Fibroblast of skin of scalp (primary cell): ENCODE measurements at places on chromosomes 5 and 9.
A peak's percentile ranks its signal among the peaks of the same experiment; 100 is the strongest.

- DNase-seq = no peak
These were observed 7.9 kb upstream of the IER5L start for GRCh38 chr9:129185991-129186390.

- peak; percentile 29 for DNase-seq
These were observed 9.8 kb downstream of the NHP2 start for GRCh38 chr5:178143901-178144300.

- no peak for DNase-seq
These were observed 936.1 kb upstream of the WWC1 start for GRCh38 chr5:167355346-167355745.

- DNase-seq = peak; percentile 87
These were observed 182.2 kb upstream of the ANKRD55 start for GRCh38 chr5:56415356-56415765.

DNA sequence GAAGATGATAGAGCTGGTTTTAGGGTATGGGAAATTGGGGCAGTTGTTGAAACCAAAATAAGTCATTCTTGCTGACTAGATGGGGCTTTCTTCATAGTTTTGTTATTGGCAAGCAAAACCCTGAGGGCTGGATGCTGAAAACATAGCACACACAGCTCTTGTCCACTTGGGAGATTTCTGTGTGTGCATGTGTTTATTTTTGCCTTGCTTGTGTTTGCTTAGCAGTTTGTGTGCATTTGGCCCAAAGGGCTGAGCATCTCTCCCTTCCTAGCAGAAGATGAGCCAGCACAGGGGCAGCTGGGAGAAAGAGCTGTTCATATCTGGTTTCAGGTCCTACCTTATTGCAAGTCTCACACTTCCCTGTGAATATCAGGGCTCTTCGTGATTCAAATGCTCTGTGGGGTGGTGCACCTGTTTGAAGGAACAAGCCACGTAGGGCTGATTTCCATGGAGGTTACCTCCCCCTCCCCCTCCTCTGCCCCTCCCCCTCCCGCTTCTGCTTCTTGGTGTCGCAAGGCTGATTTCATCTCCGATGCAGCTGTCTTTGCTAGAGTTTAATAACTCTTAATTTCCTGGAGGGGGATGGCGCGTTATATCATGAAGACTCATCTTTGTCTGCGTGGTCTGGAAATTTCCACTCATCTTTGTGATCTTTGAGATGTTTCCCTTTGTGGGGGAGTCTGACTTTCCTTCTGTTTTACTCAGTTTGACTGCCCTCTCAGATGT is 296.5 kb downstream of the ARHGAP26 start:
- DNase-seq = peak; percentile 25

DNA sequence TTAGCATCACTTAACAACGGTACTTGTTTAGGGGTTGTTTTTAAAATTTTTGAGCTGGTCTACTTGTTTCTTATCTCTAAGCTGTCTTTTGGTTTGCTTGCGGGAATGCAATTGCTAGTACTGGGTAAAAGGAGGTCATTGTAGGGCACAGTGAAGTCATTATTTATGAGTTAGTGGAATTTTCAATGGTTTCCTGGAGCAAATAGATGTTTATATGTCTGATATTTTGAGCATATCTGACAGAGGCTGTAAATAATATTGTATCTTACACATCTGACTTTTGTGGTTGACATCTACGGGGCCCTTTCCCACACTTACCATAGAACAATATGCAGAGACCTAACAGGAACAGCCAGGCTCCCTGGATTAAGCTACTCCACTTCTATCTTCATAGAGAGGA is 90.4 kb upstream of the IL6ST start:
- no peak for DNase-seq

DNA sequence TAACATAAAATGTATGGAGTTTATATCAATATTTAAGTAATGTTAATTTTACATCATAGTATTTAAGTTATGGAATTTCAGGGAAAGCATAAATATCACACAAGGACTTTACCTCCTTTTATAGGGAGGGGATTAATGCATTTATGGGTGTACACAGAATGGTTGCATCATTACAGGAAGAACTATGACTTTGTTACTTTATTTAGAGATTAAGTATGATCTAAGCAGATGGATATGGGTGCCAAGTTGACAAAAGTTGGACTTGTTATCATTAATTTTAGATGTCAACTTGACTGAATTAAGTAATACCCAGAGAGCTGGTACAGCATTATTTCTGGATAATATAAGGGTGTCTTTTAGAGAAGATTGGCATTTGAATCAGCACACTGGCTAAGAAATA is 160.5 kb upstream of the CDH10 start:
- DNase-seq = no peak

- no peak for DNase-seq
These were observed 1.1 kb upstream of the SYNPO start for GRCh38 chr5:150639377-150639692.

DNA sequence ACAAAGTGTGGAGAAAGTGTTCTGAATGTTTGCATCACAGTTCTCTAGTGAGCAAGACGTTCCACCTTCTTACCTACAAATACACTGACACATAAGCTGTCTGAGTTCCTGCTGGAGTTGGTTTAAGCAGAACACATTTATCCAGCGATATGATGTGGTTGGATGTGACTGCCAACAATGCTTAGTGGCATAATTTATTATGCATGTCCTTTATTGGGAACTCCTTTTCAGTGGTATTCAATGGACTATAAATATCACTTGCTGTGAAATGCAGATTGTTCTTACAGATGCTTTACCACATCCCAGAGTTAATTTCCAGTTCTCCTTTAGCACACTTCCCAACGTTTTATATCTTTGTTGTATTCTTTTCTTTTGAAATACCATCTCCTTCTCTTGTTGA is 222.2 kb downstream of the LURAP1L start:
- peak; percentile 26 for DNase-seq

DNA sequence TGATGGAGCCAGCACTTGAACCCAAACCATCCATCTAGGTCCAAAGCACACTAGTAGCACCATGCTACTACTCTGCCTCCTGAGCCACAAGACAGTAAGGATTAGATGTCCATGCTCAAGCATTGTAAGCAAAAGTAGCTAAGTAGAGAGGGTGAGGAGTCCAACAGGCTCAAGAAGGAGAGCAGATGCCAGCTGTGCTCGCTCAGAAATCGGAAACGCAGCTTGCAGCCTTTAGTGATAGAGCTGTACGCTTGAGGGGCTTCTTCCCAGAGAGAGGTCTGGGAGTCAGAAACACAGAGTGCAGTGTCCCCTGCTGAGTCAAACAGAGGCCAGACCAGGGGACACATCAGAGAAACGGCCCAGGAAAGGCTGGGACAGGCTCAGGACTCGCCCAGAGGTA is 32.7 kb upstream of the GABRP start:
- DNase-seq = no peak

GRCh38 chr9:97749928-97750327 is 52.8 kb upstream of the XPA start:
- DNase-seq = no peak

- DNase-seq = no peak
These were observed 736.7 kb upstream of the RIOK2 start for GRCh38 chr5:97919719-97920118.

- DNase-seq = no peak
These were observed 6.4 kb downstream of the ENTPD8 start for GRCh38 chr9:137434498-137435380.

GRCh38 chr5:71740015-71740753 is 21.1 kb downstream of the CARTPT start:
- no peak for DNase-seq

DNA sequence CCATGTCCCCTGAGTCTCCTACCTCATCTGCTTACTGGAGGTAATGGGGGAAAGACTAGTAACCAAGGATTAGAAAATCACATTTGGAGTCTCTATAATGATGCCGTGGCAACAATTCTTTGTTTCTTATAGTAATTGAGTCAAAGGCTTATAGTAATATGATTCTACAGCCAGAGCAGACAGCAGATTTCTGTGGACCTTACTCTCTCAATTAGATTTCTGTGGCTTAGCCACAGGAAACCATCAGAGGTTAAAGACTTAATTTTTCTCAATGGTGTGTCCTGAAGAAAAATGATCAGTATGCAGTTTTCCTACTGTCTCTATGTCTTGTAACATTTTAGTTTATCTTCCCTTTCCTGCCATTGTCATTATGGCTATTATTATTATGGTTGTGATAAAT is 59.3 kb upstream of the CD180 start:
- peak; percentile 41 for DNase-seq

DNA sequence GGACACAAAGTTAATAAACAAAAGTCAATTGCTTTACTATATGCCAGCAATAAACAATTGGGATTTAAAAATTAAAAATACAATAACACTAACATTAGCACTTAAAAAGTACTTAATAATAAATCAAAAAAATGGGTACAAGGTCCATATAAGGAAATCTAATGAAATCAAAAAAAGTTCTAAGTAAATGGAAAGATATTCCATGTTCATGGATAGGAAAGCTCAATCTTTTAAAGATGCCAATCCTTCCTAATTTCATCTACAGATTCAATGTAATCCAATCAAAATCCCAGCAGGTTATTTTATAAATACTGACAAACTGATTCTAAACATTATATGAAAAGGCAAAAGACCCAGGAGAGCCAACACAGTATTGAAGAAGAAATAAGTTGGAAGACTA is 41.9 kb downstream of the BTNL9 start:
- DNase-seq = no peak

DNA sequence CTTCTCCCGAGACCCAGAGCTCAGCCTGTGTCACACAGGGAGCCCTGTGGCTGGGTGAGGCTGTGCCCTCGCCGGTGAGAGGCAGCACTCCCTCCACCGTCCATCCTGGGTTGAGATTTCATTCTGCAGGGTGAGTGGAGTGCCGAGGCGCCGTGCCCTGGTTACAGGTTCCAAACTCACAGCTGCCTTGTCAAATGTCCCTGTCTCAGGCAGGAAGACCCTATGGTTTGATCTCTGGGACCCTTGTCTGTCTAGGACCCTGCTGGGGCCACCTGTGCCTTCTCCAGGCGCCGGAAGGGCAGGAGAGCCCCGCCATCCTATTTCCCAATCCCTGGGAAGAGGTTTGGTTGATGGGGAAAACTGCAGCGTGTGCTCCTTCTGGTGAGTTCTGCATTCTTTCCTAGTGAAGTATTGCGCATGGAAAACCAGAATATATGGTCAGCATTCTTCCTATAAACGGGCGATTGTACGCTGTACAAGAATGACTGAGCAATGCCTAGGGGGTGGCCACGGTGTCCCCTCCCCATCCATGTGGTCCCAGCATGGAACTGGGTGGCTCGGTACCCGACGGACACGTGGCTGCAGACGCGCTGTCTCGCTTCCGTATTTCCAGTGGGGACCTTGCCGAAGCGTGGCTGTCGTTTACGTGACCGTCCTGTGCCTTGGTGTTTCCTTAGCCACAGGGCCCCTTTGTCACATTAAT is 95.9 kb upstream of the COL5A1 start:
- peak; percentile 96 for DNase-seq

- DNase-seq = peak; percentile 2
These were observed 224.5 kb upstream of the CDH6 start for GRCh38 chr5:30968971-30969370.

GRCh38 chr5:174189654-174190541 is 144.4 kb downstream of the NSG2 start:
- DNase-seq = no peak

DNA sequence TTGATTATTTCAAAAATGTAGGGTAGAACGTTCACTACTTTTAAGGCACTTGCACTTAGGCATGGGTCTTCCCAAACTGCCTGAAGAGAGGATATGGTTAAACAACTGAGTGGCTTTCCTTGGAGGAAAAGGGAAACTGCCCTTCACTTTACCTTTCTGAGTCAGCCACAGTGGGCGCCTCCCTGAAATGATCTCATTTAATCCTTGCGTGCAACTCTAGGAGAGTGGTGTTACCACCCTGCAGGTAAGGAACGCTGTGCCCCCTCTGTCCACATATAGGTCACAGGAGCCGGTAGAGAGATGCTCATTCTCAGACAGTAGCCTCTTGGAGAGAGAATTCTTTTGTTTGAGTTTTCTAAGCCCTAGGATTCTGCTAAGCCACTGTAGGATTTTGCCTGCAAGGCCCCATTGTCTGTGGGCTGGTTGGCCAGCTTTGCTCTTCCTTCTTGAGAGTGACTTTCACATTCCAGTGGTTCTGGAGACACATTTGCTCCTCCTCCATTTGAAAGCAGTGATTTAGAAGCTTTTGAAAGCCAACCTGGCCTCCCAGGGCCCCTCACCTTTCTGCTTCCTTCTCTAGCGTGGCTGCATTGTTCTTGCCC is 110.3 kb upstream of the CTSL start:
- DNase-seq = no peak

GRCh38 chr9:131217331-131218031 is 58.8 kb downstream of the FAM78A start:
- DNase-seq = no peak

DNA sequence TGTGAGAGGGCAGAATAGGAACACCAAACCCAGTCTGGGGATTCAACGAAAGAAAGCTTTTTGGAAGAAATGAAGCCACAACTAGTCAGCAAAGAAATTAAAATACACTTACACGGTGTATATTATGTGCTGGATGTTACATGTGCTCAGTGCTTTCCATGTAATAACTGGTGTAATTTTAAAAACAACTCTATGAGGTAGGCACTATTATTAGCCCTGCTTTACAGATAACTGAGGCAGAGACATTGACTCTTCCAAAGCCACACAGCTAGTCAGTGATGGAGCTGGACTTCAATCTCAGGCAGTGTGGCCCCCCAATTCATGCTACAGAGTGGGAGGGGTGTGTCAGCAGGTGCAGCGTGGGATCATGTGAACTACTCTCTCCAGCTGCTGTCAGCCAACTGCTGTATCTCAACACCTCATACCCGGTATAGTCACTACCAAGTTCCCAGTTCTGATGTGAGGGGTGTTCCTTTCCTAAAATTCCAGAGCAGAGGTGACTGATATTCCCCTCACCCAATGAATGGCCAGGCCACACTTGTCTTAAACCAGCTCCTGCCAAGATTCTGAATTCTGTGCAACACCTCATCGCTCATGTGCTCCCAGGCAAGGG is 33.8 kb upstream of the TJP2 start:
- DNase-seq = no peak

- peak; percentile 64 for DNase-seq
These were observed 26.1 kb downstream of the MAP1B start for GRCh38 chr5:72133212-72133990.

- peak; percentile 60 for DNase-seq
These were observed 102.3 kb downstream of the ENC1 start for GRCh38 chr5:74538206-74538661.

DNA sequence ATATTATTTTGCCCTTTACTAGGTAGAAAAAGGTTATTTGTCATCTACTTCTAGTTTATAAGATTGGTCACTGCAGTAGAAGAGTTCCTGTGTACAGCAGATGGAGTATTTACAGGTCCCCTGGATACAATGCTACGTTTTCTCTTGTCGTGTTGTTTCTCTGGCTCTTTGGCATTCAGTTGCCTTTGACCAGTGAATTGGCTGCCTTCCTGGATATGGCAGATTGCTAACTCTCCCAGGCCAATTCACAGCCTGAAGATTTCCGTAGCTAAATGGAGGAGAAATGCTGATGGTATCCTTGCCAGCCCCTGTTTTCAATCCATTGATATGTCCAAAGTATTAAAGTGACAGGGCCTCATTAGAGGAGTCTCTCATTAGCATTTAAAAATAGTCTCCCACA is 32.5 kb upstream of the GNAQ start:
- DNase-seq = no peak
